Head of caudate nucleus (tissue), 42 donors: ENCODE measurements at places on chromosomes 11 and 22.

DNA sequence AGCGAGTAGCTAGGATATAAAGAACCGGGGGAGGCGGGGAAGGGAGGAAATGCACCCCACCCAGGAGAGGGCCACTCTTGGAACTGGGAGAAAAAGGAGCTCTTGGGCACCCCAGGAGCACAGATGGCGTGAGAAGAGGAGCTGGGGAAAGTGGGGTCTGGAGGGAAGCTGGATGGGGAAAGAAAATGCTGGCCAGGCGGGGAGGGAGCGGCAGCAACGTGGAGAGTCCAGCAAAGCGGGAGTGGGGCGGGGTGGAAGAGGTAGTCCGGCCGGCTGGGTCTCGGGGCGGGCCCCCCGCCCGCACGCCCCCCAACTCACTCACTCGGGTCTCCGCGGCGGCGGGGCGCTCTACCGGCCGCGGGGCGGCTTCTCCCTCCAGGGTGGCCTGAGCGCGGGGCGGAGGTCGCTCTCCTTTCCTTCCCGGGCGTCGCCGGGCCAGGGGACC, 522 bp downstream of the TOB2 start:
- peak; percentile 56 for DNase-seq

DNA sequence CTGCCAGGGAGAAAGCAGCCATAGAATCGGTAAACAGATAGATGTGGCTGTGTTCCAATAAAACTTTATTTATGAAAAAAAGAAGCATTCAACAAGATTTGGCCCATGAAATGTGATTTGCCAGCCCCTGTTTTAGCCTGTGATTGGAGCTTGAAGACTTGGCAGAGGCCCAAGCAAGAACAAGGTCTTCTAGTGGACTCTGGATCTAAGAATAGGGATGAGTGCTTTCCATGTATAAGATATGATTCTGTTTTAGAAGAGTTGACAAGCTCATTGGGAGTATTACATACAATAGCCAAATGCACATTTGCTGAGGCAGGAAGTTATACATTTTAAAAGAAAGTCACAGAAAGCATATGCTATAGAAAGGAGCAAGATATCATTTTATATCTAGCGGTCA, 175.6 kb upstream of the LUZP2 start:
- no peak for DNase-seq

- no peak for DNase-seq
Observed at GRCh38 chr22:24390156-24390555, 37.2 kb upstream of the ADORA2A start.

- DNase-seq: no peak
Observed at GRCh38 chr22:29816128-29816527, 21.9 kb downstream of the ASCC2 start.

- no peak for DNase-seq
Observed at GRCh38 chr22:45469281-45470073, 33.2 kb upstream of the FBLN1 start.

DNA sequence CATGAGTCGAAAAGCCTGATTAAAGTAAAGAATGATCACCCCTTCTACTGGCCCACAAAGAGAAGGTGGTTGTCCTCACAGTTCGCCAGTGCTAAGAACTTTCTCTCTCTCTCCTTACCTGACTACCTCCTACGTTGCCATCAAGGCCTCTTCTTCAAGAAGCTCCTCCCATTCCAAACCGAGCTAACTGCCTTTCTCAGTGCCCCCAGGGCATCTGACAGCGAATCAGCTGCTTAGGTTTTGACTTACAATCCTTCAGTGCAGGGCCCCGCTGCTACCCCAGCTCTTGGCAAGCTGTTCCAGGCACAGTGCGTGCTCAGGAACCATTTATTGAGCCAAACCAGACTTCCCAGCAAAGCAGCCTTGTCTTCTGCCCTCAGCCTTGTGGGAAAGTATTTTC, 5.8 kb downstream of the VSTM5 start:
- no peak for DNase-seq

DNA sequence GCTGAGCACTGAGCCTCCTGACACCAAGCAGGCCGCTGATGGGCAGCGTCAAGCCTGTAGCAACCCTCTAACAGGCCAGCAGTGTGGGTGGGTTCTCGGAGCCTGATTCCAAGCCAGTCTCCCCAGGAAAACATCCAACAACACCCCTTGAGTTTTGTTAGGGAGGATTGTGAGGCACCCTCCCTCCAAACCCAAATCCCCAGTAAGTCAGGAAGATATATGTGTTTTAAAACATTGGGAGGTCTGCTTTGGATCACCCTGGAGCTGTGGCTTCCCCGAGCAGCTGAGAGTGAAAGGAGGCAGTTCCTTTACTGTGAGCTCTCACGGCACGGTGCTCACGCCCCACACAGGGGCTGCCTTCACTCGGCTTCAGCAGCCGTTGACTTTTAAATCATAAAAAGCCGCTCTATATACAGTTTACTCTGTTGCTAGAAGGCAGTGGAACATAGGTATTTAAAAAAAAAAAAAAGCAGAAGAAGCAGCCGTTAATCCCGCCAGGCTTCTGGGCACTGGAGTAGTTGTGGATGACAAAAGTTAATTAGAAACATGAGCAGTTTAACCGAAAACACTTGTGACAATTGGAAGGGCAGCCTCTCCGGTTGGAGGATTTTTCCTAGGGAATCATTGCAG, 218.6 kb downstream of the NAV2 start:
- no peak for DNase-seq
